ENCODE measurements at places on chromosomes 13 and 19.

DNA sequence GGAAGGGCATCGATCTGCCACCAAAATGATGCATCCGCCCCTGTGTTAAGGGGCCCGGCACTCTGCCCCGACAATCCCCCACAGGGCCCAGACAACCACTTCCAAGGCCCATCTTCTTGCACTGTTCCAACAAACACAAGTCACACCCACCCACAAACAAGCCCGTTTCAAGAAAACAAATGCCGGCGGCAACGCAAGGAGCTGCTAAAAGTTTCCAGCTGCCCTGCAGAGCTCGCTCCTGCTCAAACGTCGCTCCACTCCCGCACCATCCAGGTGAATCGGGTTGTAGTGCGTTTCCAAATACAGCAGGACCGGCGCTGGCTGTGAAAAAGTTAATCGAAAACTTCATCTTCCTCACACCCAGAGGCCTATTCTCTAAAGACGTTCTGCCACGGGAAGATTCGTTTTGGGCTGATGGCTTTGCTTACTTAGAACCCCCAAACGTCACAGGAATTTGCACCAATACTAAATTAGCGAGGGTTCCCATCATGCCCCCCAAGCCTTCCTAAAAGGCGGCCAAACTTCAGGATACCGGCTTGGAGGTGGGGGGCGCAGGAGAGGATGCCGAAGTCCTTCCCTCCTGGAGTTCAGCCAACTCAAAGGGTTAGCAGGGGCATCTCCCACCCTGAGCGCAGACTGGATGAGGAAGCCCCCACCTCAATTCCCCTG lies 107.4 kb upstream of the DOCK9 start:
- no peak for DNase-seq

DNA sequence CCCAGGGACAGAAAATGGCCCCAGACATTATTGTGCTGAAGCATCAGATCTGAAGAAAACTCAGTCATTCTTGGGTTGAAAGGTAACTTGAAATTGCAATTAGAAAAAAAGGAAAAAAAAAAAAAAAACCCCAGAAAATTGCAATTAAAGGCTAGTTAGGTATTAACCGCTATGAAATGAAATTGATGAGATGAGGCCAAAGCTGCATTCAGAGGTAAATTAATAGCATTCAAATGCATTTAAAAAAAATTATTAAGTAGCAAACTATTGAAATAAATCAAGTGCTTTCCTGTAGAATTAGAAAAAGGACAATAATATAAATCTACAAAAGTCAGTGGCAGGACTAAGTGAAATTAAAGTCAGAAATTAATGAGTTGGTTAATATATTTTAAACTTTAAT lies 6.4 kb downstream of the PGLS start:
- DNase-seq = no peak

DNA sequence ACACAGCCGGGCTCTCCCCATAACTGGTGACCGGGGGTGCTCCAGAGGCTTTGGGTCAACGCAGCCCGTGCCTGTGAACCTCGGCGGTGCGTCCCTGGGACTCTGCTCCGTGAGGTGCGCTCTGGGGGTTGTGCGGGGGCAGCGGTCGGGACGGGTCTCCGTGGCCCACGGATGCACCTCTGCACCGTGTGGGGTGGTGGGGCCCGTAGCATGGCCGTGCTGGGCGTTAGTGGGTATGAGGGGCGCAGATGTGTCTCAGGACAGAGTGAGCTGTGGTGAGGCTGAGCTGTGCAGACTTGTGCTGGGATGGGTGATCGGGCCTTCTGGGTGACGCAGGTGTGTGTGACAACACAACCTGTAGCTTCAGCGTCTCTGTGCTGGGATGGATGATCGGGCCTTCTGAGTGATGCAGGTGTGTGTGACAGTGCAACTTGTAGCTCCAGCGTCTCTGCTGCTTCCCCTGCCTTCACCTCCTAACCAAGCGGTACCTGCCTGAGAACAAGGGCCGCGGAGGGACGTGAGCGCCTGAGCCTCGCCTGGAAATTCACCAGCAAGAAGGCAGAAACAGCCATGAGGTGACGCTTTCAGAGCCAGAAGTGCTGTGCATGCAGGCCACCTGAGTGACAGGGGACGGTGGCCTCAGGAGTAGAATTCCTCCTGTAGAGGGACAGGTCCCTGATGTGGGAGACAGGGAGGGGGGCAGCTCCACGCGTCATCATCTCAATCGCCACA lies 599 bp downstream of the ZNF331 start:
- DNase-seq = peak; percentile 20

GRCh38 chr19:35266520-35267352 lies 2.0 kb upstream of the USF2 start:
- no peak for DNase-seq

DNA sequence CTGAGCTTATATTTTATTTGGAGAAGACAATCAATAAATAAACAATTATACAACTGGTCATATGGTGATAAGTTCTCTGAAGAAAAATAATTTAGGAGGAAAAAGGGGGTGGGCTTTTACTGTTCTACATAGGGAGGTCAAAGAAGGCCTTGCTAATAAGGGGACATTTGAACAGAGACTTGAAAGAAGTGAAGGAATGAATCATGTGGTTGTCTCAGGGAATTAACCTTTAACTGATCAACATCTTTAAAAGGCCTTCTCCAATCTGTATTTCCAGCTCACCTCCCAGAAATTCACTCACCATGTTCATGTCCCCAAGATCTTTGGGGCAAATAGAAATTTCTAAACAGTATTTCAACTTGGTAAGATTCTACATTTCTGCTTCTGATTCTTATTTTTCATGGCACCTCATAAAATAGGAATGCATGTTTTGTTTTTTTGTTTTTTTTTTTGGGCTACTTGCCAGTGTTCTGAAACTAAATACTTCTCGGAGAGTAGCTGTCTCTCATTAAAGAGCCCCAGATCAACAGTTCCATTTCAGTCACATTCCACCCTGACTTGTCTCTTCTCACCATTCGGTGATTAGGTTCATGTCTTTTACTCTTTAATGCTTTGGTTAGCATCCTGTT lies 19.2 kb upstream of the LPAR6 start:
- peak; percentile 46 for DNase-seq

DNA sequence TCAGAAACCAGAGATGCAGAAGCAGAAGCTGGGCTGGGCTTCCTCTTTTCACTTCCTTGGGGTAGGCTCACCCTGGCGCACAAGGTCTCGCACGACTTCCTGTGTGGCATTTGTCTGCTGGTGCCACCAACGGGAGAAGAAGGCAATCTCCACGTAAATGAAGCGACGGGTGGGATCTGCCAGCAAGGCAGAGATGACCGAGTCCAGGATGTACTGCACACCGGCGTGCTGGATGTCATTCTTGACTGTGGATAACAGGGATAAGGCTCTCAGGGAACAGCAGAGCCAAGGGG lies 1.3 kb downstream of the MAN2B1 start:
- DNase-seq = no peak

DNA sequence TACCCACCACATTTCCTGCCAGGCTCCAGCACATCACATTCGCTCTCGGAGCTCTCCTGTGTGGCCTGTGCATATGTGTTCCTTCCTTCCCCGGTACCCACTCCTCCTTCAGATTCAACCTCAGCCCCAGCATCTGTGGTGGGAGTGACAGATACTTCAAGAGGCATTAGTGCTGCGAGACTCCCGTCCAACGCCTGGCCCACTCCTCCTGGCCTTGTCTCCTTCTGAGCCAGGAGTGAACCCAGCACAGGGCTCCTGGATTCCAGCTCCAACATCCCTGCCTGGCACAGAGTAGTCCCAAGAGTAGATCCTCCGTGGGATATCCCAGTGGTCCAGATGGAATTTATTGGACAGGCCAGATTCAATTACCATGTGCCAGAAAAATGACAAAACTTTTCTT lies 55.9 kb downstream of the SACS start:
- no peak for DNase-seq

DNA sequence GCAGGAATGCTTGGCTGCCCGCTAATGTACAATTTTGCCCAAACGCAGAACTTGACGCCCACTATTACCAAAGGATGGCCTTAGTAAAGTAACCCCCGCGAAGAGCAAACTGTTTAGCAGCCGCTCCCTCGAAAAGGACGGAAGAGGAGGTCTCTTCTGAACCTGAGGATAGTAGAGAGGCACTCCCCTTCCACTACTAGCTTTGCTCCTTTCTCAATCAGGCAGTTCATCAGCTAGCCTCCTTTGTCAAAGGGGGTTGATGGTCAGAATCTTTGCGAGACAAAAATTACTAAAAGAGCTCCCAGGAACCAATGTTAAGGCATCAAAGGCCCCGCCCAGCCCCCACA lies 534 bp downstream of the CAB39L start:
- DNase-seq = no peak

GRCh38 chr13:48125794-48126228 lies 30.9 kb upstream of the MED4 start:
- DNase-seq = peak; percentile 5

All from foreskin fibroblast (primary cell).